A549 (cell line): ENCODE measurements at places on chromosomes 2 and 18.

DNA sequence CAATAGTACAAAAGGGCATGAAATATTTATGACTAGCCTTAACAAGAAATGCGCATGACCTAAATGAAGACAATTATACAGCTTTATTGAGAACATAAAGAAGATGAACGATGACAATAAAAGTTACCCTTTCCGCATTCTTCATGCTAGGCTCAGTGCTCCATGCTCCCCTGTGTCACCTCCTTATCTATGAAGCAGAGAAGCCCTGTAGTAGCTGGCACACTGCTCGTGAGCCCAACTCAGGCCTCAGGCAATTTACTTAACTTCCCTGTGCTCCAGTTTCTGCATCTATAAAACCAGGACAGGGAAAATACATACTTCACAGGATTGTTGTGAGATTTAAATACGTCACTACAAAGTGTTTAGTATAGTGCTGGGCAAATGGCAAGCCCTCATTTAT lies 34.5 kb upstream of the NABP1 start:
- no peak for DNase-seq

GRCh38 chr2:213104092-213104902 lies 47.1 kb downstream of the IKZF2 start:
- DNase-seq = no peak

DNA sequence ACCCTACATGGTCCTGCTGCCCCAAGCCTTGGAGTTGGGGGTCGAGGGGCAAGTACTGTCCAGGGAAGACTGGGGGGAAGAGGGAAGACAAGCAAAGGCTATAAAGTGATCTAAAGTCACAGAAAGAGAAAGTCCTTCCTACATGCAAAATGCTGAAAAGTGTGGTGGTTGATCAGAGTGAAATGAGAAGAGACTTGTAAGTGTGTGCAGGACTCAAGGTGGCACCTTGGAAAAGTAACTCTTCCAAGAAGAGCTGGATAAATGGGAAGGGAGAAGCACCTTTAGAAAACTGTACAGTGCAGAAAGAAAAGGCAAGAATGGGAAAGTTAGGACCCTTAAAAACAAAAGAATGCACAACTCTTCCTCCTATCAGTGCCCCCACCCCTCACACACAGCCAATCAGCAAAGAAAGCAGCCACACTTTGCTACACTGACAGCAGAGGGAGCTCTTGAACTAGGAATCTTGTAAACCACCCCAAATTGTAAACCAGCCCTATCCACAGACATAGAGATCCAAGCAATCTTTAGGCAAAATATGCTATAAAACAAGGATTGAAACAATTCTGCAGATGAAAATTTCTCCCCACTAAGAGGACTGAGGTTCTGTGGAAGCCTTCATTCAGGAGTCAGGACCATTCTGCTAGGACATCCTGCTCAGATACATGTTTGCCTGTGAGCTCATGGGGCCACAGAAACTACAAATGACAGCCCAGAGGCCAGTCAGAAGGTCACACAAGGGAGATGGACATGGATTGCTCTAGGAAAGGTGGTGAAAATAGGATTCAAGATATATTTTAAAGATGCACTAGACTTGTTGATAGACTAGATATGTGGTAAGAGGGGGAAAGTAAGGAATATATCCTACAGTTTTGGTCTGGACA lies 146.4 kb downstream of the FTCDNL1 start:
- DNase-seq = peak; percentile 40

GRCh38 chr2:47651296-47651695 lies 131.6 kb upstream of the MSH6 start:
- no peak for DNase-seq

DNA sequence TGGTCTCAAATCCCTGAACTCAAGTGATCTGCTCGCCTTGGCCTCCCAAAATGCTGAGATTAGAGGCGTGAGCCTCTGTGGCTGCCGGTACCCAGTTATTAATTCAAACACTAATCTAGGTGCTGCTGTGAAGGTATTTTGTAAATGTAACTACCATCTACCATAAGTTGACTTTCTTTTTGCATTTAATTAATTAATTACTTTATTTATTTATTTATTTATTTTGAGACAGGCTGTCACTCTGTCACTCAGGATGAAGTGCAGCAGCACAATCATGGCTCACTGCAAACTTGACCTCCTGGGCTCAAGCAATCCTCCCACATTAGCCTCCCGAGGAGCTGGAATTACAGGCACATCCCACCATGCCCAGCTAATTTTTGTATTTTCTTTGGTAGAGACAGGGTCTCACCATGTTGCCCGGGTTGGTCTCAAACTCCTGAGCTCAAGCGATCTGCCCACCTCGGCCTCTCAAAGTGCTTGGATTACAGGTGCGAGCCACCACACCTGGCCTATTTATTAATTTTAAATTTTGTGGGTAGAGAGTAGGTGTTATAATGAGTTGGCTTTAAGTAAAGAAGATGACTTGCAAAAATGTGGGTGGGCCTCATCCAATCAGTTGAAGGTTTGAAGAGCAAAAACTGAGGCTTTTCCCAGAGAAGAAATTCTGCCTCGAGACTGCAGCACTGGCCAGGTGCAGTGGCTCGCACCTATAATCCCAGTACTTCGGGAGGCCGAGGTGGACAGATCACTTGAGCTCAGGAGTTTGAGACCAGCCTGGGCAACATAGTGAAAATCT lies 17.3 kb upstream of the NMUR1 start:
- DNase-seq = no peak

GRCh38 chr2:226187616-226188015 lies 612.0 kb downstream of the IRS1 start:
- no peak for DNase-seq

DNA sequence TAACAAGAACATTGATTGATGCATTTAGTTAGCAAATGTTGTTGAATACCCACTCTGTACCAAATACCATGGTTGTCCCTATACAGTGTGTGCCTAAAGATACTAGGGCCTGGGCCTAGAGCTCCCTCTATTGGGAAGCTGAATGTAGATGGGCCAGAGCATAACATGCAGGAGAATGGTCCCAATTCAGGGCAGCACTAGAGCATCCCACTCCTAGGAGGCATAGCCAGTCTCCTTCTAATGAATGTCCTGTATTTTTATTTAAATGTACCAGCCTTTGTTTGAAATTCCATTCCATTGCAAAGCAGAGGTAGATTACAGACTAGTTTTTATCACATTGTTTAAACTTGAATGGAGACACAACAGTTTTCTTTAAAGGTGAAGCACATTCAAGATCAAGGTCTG lies 90.6 kb downstream of the FEZ2 start:
- DNase-seq = peak; percentile 72

DNA sequence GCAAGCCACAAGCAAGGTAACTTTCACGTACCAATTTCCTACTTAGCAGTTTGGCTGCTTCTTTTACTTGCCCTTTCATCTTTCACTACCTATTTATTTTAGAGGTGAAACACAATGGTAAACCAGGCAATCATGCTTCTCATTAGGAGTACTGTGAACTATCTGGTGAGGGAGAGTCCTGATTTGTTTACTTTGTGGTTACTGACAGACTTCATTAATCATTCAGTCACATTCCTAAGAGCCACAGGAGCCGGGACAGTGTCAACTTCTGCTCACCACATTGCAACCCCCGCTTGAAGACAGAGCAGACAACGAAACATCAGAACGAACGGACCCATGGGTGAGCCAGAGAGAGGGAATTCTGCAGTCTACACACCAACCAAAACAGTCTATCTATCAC lies 28.8 kb downstream of the TUBB6 start:
- DNase-seq = no peak

DNA sequence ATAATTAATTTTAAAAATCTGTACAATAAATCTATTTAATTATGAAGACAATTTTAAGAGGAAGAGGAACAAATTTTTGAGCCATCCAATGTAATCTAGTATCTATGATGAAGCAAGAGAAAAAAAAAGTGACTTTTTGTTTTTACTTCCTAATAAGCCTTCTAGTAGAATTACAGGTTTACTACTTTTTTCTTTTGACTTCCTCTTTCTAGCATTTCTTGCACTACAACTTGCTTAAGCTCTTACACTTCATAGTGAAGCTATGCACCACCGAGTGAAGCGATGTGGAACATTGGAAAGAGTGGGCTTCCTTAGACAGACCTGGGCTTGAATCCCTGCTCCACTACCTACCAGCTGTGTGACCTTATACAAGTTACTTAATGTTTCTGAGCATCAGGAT lies 2.1 kb downstream of the SERPINB2 start:
- no peak for DNase-seq

GRCh38 chr2:196206804-196207203 lies 35.4 kb upstream of the STK17B start:
- DNase-seq = no peak

DNA sequence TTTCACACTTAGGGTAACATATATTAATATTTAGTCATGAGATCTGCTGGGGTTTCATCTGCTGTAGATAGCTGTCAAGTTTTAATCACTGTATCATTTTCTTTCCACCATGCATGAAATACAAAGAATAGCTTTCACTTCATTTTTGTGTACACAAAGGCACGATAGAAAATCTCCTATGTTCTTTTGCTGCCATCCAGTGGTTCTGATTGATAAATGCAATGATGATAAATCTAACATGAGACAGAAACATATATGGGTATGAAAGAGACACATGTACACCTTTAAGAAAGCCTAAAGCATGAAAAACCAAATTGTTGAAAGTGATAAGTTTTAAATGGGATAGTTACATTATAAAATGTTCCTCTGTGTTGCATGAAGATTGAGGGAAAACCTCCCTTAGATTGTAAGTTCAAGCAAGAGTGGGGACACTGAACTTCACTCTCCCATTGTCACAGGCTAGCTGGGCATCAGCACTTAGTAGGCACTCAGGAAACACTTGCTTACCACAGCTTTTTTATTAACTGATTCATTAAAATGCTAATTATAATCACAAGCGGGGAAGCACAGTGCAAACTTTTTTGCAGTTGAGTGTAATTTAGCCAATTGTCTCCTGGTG lies 31.2 kb downstream of the C1D start:
- DNase-seq = peak; percentile 57

DNA sequence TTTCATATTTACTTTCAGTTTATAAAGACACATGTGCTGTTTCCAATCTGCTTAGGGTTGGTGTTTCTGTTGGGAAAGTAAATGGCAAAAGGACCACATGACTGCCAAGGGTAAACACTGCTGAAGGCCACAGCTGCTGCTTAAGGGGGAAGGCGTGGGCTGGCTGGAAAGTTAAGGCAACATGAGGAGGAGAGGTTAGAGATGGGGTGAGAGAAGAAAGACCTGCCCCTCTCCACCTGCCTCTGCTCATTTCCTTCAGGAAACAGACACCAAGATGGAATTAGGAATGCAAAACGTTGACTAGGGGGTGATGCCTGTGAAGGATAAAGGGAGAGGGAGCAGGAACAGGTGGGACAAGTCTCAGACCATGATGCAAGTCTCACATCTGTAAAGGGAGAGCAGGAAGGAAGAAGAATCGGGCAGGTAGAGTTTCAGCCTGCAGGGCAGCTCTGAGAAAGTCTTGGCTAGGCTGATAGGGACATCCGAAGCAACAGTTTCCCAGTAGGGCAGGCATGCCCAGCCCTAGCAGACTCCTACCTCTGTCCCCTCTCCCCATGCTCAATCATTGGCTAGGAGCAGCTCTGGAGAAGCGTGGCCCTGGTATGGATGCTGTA lies 86.0 kb downstream of the CDC42EP3 start:
- DNase-seq = no peak

GRCh38 chr2:60586081-60586480 lies 32.6 kb upstream of the BCL11A start:
- no peak for DNase-seq
